ENCODE measurements at places on chromosomes 5 and 9. TPM values are rescaled to one million over a fixed set of nuclear protein-coding genes. Genes with fewer than 3 reads are reported as not detected.
A peak's percentile ranks its signal among the peaks of the same experiment; 100 is the strongest.

- no peak for DNase-seq
These were observed 5.5 kb downstream of the C5orf15 start for GRCh38 chr5:133962801-133963476.

DNA sequence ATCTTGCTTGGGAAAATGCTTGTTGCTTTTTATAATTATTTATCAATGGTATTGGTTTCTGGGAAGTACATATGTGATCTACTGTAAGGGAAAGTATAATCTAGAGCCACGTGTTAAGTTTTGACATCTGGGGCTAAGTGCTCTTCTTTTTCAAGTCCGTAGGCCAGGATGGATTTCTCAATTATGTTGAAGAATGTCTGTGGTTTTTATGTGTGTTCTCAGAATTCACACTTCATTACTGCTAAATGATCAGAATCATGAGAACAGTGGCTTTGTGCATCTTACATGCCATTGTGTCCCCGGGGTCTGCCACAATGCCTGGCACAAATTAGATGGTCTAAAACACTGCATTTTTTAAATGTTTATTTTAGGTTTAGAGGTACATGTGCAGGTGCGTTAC lies 14.5 kb upstream of the AUH start:
- DNase-seq, result no peak

DNA sequence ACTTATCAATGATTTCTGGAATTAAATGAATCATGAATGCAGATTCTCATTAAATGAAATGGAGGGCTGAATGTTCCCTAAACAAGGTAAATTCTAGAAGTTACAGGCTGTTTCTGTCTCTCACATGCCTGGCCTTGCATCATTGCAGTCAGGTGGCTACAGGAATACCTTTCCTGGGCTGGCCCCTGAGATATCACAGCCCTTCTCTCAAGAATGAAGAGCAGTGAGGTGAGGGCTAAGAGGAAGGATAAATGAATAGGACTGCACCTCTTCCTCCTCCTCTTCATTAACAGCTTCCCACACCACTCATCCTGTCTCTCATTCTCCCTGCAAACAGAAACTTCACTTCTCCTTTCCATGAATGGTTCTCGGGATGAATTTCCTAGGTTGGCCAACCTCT lies 22.5 kb downstream of the ARHGEF28 start:
- no peak for DNase-seq

DNA sequence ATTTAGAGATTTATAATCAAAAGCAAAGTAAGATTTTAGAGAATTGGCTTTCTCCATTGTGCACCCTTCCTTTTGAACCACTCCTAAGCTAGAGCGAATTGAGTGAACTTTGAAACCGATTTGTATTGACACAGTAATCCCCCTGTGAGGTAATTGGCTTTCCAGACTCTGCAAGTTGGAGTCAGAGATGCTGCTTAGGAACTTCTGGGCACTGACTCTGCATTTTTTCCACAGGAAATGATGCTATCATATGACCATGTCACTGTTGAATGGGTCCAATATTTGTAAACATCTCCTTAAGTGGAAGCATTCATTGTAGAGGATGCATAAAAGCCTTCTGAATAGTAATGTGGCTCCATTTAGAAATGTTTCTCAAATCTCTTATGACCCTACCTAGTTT lies 394.4 kb upstream of the ZNF608 start:
- peak; percentile 76 for DNase-seq

Gene ERCC8
- 16.8 TPM for total RNA-seq

DNA sequence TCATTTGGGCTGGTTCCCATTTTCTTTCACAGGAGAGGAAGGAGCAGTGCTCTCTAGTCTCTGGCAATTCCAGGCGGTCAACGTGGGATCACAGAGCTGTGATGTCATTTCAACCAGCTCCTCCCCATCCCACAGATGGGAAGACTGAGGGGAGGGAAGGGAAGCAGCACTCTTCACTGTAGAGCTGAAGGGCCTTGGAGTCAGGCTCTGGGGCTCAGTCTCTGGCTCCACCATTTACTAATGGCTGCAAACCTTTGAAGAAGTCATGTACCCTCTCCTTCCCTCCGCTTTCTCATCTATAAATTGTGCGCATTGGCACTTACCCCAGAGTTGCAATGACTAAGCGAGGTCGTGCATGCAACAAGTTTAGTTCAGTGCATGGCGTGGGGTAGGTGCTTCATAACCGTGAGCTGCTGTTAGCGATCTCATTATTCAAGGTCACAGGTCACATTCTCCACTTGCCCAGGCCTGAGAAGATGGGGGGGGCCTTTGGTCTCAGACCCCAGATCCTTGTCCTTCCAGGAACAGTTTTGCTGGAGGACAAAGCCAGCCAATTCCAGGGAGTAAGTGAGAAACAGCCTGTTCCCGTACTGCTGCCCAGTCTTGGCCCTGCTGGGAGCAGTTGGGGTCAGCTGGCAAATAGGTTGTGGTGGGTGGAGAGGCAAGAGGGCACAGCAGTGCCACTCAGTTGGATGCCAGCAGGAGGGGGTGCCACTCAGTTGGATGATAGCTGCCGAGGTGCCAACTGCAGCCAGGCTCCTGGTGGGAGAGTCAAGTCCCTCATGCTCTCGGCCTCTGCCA lies 136.7 kb downstream of the RGS3 start:
- DNase-seq, result peak; percentile 40

- no peak for DNase-seq
These were observed 26.7 kb downstream of the MARCHF11 start for GRCh38 chr5:16152601-16153568.

Gene NACC2
- total RNA-seq, result 12.2 TPM

Gene CAMK2A
- not detected for total RNA-seq

GRCh38 chr5:13251623-13252376 lies 692.7 kb downstream of the DNAH5 start:
- DNase-seq, result no peak

Gene AK1
- 23.0 TPM for total RNA-seq

- DNase-seq, result no peak
These were observed 394.0 kb upstream of the KLF4 start for GRCh38 chr9:107883496-107884124.

Gene UNC5A
- total RNA-seq, result 0.26 TPM

Gene BAAT
- total RNA-seq, result not detected

Gene NDOR1
- total RNA-seq, result 2.4 TPM

- no peak for DNase-seq
These were observed 34.0 kb upstream of the ZSWIM6 start for GRCh38 chr5:61298066-61298465.

DNA sequence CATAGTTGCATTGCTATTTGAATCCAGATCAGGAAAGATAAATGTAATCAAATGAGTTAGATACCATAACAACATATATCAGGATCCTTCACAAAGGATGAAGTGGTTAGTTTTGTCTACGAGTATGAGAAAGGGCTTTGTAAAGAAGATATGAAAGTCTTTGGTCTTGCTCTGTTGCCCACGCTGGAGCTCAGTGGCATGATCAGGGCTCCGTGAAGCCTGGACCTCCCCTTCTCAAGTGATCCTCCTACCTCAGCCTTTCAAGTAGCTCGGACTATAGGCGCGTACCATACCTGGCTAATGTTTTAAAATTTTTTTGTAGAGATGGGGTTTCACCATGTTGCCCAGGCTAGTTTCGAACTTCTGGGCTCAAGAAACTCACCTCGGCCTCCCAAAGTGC lies 1.8 kb downstream of the SMC5 start:
- no peak for DNase-seq

DNA sequence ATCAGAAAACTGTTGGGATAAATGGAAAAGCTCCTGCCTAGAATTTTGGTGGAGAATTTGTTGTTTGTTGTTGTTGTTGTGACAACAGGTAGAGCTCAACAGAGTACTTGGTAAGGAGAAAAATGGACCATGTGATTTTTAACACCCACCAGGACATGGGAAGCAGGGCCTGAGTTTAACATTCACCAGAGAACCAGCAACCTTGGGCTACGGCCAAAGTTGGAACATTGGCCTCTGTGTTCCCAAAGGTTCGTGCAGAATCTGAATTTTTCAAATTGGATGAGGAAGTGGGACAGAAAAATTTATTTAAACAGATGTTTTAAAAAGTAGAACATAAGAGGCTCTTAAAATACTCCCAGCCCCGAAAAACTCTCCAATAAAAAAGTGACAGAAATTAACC lies 127.0 kb downstream of the GNA14 start:
- no peak for DNase-seq

GRCh38 chr5:153515301-153515700 lies 24.8 kb downstream of the GRIA1 start:
- no peak for DNase-seq

Gene CCNG1
- total RNA-seq, result 300 TPM

GRCh38 chr5:57454896-57455295 lies 27.7 kb downstream of the ACTBL2 start:
- no peak for DNase-seq

DNA sequence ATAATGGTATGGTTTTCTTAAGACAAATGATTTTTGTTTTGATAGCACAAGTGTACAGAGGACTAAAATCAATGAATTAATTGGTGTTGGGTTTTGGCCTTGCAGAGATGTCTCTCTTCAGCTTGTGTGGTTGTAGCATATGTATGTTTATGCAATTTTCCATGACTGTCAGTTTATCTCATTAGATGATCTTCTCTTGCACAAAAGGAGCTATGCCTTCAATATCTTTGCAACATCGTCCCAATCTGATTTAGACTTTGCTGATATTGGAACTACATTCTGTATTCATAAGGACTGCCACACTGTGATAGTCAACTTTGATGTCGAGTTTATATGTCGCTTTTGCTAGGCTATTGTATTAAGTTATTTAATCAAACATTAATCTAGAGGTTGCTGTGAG lies 140.0 kb upstream of the TAF11L2 start:
- no peak for DNase-seq

Gene ZNF622
- 24.9 TPM for total RNA-seq

Gene SGCD
- total RNA-seq, result 0.64 TPM

- DNase-seq, result no peak
These were observed 38.7 kb downstream of the DUSP1 start for GRCh38 chr5:172732201-172732865.
